ENCODE measurements at places on chromosomes 16 and 17.

GRCh38 chr17:27849474-27850185 is 43.5 kb downstream of the LYRM9 start:
- no peak for DNase-seq

DNA sequence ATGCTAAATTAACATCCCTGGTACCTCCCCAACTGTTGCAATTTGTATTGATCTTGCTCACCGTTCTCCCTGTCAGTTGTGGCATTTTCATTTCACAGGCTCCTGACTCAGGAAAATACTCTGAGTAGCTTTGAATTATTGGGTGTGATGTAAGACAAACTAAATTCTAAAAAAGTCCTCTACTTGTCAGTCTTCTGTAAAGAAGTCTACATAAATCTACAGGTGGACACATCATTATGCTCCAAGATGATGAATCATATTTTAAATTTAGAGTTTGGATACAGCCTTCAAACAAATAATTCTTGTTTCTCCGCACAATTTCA is 47.2 kb downstream of the MARCHF10 start:
- DNase-seq = no peak

DNA sequence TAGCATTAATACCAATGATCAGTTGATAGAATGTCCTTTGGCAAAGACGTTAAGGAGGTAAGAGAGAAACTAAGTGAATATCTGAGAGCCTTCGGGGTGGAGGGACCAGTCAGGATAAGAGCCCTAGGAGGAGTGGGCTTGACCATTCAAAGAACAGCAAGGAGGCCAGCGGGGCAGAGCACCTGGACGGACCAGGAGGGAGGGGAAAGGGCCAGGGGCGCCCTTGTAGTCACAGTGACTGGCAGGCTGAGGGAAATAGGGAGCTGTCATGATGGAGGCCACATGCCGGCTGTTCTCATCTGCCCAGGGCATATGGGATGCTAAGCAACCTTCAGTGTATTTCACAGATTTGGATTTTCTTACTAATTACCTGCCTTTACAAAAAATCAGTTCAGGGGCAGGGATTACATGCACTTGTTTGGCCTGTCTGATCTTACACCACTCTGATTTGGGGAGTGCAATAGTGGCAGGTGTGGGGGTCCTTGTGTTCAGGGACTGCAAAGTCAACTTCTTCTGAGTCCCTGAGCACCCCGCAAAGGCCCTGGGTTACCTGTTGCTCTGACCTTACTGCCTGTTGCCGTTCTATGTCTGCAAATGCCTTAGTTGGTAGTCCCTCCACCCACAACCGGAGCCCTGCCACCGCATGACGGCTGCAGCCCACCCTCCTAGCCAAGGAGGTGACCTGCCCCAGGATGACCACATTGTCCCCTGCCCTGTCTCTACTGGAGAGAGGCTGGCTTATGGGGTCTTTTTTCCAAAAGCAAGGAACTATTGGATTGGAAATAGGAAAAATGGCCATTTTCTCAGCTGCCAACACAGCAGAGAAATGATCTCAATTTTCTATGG is 10.0 kb downstream of the TMEM132E start:
- no peak for DNase-seq

DNA sequence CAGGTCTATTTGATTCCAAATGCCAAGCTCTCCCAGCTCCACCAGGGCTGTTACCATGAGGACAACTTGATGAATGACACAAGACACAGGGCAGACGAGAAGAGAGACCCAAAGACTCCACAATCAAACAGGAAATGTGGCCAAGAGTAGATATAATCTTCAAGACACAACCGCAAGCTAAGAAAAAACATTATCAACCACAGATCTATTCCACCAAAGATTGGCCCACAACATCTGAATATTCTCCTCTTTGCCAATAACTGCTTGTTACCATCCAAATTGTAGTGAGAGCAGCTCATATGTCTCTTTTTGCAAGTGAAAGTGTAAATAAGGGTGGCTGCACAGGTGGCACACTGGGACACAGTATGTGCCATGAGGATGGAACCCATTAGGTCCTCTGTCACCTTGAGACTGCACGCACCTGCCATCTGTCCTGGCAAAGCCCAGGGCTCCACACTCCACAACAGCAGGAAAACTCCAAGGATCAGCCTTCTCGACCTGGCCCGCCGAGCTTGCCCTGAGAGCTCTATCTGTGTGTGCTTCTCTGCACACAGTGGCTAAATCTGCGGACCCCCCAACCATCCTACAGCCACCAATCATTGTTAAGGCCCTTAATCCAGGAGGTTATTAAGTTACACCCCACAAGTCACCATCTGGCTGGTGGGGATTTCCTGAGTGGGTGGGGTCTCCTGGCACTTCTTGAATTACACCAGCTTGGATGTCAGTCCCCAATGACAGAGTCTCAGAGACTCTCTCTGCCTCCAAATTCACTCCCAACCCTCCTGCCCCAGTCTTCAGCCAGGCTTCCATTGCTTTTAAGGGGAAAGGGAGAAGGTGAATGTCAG is 50.5 kb downstream of the DYNLRB2 start:
- DNase-seq = no peak

DNA sequence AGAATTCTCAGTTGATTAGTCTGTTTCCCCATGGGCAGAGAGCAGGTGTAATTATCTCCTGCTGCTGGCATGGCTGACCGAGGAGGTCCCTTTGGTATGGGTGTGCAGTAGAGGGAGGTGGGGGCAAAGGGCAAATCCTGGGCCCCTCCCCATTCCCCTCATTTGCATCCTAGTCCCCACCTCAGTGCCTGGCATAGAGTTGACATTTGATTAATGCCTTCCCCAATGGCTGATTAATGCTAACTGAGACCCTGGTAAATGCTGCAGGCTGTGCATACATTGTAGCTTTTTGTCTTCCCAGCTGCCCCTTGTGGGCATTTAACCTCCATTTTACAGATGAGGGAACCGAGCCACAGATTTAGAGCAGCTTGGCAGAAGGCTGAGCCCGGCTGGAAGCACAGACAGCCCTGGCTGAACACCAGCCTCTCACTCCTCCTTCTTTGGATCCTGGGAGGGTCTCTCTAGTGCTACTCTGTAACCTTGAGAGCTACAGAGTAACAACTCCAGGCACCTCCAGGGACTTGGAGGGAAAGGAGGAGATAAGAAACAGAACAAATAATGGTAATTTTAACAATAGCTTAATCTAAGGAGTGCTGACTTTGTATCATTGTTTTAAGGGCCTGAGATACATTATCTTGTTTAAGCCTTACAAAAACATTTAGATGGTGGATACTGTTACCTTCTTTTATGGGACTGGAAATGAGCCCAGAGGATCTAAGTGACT is 5.1 kb downstream of the PLCG2 start:
- DNase-seq = no peak

DNA sequence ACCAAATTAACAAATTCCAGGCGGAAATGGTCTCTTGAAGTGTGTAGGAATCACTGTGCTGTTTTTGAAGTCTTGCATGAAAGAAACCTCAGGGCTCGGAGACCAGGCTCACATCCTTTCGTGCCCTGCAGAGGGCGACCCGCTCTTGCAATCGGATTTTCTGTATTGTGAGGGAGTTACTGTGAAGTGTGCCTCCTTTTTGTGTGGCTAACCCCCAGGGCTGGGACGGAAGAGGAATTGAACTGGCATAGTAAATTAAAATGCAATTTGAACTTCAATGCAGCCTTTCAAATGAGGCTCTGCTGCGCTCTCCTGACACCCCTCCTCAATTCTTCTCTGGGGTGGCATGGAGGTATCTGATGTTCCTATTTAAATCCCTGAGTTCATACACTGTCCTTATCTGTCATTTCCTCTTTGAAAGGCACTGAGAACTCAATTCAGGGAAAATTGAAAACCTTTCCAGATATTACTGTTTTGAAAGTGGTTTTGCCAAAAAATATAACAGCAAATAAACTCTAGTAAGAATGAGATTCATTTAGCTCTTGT is 51.5 kb upstream of the MGAT5B start:
- DNase-seq = peak; percentile 76

All from HAP-1 (cell line).